GM23338 (cell line): ENCODE measurements at places on chromosomes 7 and 10. TPM values are rescaled to one million over a fixed set of nuclear protein-coding genes. Genes with fewer than 3 reads are reported as not detected.

GRCh38 chr10:63614371-63614891 is 93.2 kb downstream of the REEP3 start:
- DNase-seq = no peak

DNA sequence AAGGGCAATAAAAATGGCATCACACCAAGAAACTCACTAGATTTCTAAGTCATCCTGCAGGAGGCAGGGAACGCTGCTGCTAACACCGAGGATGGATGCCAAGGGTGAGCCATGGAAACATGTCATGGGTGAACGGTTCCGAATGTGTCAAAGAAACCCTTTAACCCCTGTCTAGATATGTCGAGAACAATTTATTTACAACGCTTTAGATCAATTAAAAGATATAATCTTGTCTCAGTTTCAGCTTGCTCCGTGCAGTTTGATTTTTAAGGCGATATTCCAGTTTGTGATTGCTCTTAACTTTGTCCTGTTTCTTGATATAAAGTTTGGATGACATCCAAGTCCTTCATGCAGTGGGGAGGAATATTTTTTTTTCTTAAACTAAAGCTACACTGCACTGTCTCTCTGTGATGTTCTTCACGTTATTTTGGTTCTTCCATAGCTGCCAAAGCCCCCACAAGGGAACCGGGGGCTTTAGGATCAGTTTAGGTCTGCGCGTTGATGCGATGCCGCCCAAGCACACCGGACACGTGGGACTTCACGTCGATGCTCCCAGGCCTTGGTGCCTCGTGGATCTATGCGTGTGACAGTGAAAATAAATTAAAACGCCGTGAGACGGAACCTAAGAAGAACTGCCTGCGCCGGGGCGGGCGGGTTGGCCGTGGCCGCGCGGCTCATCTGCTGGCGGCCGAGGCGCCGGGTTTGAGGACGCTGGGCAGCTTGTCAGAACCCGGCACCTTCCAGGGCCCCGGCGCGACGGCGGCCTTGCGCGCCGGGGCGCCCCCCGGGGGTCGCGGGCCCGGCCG is 220.3 kb downstream of the PHTF2 start:
- peak; percentile 37 for DNase-seq

- no peak for DNase-seq
These were observed 210.4 kb downstream of the MGMT start for GRCh38 chr10:129677377-129677927.

GRCh38 chr10:60260321-60260720 is 129.4 kb downstream of the ANK3 start:
- no peak for DNase-seq

- DNase-seq = no peak
These were observed 597.7 kb downstream of the NRG3 start for GRCh38 chr10:82472406-82473335.

GRCh38 chr7:104656467-104656866 is 328.1 kb downstream of the LHFPL3 start:
- no peak for DNase-seq

DNA sequence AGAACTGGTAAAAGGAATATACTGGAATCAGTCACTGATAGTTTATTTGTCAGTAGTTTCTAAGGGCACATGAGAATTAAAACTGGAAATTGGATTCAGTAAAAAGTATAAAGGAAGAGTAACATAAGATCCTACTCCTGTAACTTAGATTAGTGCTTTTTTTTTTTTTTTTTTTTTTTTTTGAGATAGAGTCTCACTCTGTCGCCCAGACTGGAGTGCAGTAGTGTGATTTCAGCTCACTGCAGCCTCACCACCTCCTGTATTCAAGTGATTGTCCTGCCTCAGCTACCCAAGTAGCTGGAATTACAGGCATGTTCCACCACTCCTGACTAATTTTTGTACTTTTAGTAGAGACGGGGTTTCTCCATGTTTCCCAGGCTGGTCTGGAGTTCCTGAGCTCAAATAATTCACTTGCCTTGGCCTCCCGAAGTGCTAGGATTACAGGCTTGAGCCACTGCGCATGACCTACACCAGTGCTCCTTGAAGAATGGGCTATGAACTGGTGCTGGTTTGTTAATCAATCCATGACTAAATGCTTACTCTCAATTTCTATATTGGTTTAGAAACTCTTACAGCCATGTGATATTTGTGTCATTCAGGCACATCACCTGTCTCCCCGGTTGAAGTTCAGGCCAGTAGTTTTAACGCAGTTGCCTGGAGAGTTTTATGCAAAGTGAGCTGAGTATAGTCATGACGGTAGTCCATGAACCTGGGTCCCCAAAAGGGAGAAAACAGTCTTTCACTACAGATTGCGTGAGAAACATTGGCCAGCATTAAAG is 65.0 kb downstream of the ZEB1 start:
- DNase-seq = no peak

- no peak for DNase-seq
These were observed 41.8 kb upstream of the TRIM8 start for GRCh38 chr10:102602272-102603045.

DNA sequence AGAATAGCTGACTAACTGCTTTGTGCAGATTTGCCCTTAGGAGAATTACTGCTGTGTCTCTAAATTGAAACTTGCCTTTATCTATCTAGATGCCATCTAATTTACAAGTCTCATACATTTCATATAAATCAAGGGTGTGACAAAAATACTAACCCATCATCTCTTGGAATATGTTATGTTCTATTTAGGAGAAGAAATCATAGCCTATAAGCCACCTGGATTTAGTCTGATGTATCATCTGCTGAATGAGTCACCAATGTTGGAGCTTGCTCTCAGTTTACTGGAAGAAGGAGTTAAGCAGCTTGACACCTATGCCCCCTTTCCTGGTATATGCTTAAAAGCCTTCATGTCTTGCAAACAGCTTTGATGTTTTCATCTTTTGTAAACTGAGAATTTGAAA is 43.5 kb downstream of the NUP205 start:
- DNase-seq = no peak

- DNase-seq = no peak
These were observed 13.1 kb upstream of the SLC26A3 start for GRCh38 chr7:107816011-107816566.

DNA sequence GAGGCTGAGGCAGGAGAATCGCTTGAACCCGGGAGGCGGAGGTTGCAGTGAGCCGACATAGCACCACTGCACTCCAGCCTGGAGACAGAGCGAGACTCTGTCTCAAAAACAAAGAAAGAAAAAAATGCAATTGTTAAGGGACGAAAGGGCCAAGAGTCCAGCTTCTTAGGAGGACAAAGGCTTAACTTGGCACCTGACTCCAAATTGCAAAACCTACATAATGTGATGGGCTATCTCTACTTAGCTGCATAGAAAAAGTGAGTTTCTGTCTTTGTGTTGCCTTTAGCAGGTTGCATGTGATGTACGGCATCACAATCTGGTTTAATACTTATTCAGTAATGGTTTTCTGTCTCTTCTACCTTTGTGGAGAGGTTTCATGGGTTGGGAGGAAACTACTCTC is 8.6 kb upstream of the MYO1G start:
- no peak for DNase-seq

GRCh38 chr10:64396105-64396708 is 875.0 kb downstream of the REEP3 start:
- DNase-seq = peak; percentile 48

DNA sequence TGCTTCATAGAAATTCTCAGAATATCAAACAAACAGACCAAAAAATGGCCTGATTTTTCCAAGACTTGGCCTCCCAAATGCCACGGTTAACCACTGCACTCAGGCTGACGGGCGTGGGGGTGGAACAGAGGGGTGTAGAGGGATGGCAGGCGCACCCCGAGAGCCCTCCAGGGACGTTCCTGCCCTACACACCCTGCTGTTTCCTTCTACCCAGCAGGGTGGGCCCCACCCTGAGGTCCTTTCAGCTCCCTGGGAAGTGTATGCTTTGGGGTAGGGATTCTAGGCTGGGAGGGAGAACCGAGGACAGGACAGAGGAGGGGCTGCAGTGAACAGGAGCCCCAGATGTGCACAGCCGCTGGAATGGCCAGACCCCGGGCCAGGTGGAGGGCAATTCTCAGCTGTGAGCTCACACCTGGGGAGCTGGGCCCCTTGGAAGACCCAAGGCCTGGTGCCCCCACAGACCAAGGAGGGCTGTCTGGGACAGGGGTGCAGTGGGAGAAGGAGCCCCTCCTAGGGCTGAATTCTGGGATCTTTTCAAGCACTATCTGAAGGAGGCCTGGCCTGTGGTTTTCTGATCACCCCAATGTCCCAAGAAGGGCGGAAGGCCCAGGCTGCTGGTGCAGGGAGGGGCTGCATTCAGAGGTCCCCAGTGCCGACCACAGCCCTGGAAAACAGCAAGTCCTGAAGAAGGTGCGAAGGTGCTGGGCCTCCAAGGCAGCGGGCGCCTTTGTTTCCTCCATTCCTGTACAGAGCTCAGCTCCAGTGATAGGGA is 32.9 kb upstream of the INPP5A start:
- no peak for DNase-seq

DNA sequence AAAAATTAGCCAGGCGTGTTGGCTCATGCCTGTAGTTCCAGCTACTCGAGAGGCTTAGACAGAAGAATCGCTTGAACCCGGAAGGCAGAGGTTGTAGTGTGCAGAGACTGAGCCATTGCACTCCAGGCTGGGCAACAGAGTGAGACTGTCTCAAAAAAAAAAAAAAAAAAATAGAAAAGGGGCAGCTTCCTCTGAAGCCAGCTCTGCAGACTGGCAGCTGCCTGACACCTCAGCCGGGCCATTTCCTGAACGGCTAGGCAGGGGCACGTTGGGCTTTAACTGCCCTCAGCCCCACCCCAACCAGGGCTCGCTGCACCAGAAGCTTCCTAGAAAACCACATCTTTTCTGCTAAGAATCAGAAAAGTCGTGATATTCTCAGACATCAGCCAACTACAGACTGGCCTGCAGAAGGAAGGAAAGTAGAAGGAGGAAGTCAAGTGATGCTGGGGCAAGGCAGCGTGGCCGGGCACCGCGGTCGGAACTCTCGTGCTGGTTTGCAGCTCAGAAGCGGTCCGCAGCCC is 38.0 kb downstream of the PRKAG2 start:
- no peak for DNase-seq

DNA sequence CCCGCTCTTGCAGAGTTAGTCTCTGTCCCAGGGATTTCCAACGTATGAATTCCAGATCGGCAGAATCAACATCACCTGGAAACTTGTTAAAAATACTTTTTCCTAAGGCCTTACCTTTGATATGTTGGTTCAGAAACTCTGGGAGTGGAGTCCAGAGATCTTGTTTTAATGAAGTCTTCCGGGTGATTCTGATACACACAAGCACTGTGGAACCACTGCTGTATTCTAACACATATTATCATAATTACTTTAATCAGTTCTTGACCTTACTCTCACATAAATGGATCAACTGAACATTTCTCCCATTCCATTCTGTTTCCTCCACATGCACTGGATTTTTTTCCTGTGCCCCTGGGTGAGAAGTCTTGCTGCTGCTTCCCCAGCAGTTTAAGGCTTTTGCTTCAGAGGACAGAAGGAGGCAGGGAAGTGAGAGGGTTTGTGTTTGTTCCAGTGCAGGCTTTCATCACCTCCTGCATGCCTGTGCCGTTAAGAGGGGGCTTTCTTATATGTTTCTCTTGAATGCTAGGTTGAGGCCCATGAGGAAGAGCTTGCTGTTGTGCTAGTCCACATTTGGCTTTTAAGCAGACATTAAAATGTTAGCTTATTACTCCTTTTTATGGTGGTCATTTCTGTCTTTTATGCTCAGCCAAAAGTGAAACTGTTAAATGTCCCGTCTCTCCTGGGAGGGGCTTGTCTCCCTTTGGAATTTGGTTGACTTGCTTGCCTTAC is 32.4 kb downstream of the CCSER2 start:
- peak; percentile 30 for DNase-seq

DNA sequence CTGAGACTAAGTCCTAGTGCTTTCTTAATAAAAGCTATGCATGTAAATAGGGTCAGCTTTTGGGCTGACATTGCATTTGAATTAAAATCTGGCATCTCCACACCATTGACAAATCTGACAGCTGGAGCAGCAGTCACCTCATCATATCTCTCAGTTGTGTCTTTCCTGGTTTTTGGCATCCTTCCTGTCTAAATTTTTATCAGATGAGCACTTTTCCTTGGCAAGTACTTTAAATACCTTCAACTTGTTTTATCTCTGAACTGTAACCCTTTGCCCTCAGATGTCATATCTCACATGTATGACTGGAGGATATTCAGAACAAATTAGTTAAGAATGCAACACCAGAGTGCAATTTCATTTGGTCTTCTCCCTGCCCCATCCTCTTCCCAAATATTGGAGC is 1066.2 kb downstream of the LRMDA start:
- DNase-seq = no peak

DNA sequence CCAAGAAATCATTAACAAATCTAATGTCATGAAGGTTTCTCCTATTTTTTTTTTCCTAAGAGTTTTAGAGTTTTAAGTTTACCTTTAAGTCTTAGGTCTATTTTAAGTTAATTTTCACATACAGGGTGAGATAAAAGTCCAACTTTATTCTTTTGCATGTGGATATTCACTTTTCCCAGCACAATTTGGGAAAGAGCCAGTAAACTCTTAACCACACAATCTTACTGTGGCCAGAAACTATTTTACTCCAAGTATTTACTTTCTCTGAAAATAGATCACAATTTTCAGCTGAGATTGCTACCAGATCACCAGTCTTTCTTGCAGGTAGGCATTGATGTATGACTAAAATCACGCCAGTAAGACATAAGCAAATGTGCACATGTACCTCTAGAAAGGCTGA is 728.5 kb downstream of the TNS3 start:
- DNase-seq = no peak

DNA sequence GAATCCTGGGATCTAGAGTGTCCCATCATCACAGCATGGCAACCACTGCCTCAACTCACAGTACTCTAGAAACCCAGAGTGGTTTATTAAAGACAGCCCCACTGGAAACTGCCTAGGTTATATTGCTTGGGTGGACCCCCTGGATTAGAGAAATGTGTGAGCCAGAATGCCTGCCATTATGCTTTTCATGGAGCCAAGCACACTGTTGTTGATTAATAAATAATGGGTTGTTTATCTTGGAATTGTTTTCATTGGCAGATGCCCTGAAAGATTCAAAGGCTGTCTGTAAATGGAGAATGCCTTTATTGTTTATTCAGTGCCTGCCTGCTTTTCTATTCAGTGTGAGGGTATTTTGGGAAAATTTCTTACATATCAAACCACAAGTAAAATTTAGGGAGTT is 52.1 kb downstream of the GNAI1 start:
- DNase-seq = no peak

- DNase-seq = no peak
These were observed 67.5 kb downstream of the NT5C2 start for GRCh38 chr10:103125323-103126267.

The SH2D4B gene
- polyA plus RNA-seq = 0.08 TPM in 1 of 2 replicates, not detected in the other

The PON1 gene
- 1.2 and 2.1 TPM in 2 replicates for polyA plus RNA-seq

The EDRF1 gene
- 20.1 and 25.0 TPM in 2 replicates for polyA plus RNA-seq

The PTN gene
- 39.4 and 42.2 TPM in 2 replicates for polyA plus RNA-seq

The MRC1 gene
- not detected in 2 replicates for polyA plus RNA-seq

The FOXP2 gene
- 0.03 and 0.31 TPM in 2 replicates for polyA plus RNA-seq

The NCF1 gene
- polyA plus RNA-seq = 1.4 and 3.1 TPM in 2 replicates

The HMX2 gene
- 3.1 and 3.4 TPM in 2 replicates for polyA plus RNA-seq

The OR2A42 gene
- polyA plus RNA-seq = 1.8 and 2.1 TPM in 2 replicates

The ANKRD30A gene
- polyA plus RNA-seq = not detected in 2 replicates

The ZNF365 gene
- 0.19 and 0.42 TPM in 2 replicates for polyA plus RNA-seq

The TEX47 gene
- not detected in 2 replicates for polyA plus RNA-seq
